ENCODE measurements at places on chromosomes 1 and 21. TPM values are rescaled to one million over a fixed set of nuclear protein-coding genes. Genes with fewer than 3 reads are reported as not detected.

Gene MMP23B
- total RNA-seq: 57.1 TPM

Gene NUAK2
- total RNA-seq: 1.5 TPM

Gene EXO1
- total RNA-seq: not detected

Gene PBX1
- 831 TPM for total RNA-seq

Gene S100B
- not detected for total RNA-seq

DNA sequence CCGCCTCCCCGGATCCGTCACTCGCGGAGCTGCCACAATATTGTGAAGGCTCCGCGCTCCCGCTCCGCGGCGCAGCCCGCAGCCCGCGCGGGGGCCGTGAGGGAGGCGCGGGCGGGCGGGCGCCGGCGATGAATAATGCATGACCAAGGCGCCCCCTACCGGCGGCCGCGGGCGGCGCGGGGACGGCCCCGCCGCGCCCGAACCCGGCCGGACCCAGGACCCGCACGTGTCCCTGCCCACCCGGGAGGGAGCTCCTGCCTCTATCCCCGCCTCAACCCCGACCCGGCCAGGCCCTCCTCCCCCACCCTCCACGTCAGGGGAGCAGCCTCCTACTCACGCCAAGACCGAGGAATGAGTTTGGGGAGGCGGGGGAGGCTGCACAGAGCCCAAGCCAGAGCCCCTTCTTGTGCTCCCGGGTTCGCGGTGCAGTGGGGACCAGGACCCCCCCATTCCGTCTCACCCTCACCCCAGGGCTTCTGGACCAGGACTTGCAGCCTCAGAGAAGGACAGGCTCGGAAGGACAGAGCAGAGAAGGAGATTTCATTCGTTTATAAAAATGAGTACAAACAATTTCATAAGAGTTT, 70.8 kb upstream of the CASZ1 start:
- peak overlapping the region; percentile 29 for H3K4me3 ChIP-seq
- H3K36me3 ChIP-seq: no peaks in the 10 kb centered on the region
- DNase-seq: peak; percentile 62
- H3K27me3 ChIP-seq: no peaks in the 10 kb centered on the region
- H3K27ac ChIP-seq: no peak overlapping the region
- no peaks in the 10 kb centered on the region for H3K4me1 ChIP-seq

- H3K36me3 ChIP-seq: no peaks in the 10 kb centered on the region
- peaks cover 7% of the 10 kb centered on the region for H3K4me1 ChIP-seq
- no peak overlapping the region for H3K27ac ChIP-seq
- no peak overlapping the region for H3K4me3 ChIP-seq
- H3K27me3 ChIP-seq: no peaks in the 10 kb centered on the region
- DNase-seq: peak; percentile 23
These were observed 88.0 kb upstream of the ZNF648 start for GRCh38 chr1:182149411-182149965.

DNA sequence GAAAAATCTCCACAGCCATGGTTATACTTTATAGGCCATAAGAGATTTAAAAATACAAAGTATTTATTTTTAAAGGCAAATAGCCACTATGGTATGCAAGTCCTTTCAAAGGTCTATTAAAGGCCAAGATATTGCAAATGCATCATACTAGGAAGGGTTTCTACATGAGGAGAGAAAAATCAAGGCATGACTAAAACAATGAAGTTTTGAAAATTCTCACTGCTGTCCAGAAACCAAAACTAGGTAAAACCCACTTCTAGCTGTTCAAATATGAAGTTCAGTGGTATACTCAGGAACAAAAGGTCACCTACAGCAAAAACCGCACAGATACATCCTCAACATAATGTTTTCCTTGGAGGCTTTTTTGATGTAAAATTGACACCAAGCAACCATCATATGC, 75.0 kb downstream of the EPS15 start:
- no peaks in the 10 kb centered on the region for H3K27me3 ChIP-seq
- H3K4me1 ChIP-seq: no peaks in the 10 kb centered on the region
- no peak for DNase-seq

- DNase-seq: no peak
- peaks cover 9% of the 10 kb centered on the region for H3K4me1 ChIP-seq
- no peaks in the 10 kb centered on the region for H3K36me3 ChIP-seq
- H3K27me3 ChIP-seq: no peaks in the 10 kb centered on the region
- H3K27ac ChIP-seq: peak overlapping the region; percentile 88
These were observed 35.6 kb upstream of the GPR157 start for GRCh38 chr1:9164532-9164900.

GRCh38 chr1:203101813-203102634, 16.2 kb upstream of the MYOG start:
- no peak overlapping the region for H3K4me3 ChIP-seq
- H3K27me3 ChIP-seq: no peaks in the 10 kb centered on the region

GRCh38 chr1:62794053-62794452, 10.1 kb downstream of the ATG4C start:
- no peak for DNase-seq
- no peak overlapping the region for H3K4me3 ChIP-seq
- no peaks in the 10 kb centered on the region for H3K4me1 ChIP-seq
- no peaks in the 10 kb centered on the region for H3K27me3 ChIP-seq

- H3K4me3 ChIP-seq: no peak overlapping the region
- H3K4me1 ChIP-seq: no peaks in the 10 kb centered on the region
- DNase-seq: no peak
These were observed 353.8 kb upstream of the PTBP2 start for GRCh38 chr1:96367791-96368190.

DNA sequence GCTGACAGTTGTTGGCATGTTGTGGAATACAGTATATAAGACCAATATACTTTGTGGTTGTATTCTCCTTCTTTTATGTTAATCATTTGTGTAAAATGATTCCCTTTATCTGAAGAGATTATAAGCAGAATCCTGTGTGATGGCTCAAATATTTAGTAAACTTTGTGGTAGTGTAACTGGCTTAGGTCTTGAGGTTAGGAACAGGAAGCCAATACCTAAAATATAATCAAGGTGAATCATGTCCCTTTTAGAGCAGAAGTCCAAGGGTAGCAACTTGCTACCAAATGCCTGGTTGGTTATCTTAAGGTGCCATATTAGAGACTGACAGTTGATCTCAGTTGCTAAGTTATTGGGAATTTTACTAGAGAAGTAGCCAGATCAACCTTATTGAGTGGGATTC, 398.5 kb upstream of the ADAMTS5 start:
- H3K4me3 ChIP-seq: no peak overlapping the region
- DNase-seq: no peak
- H3K36me3 ChIP-seq: no peaks in the 10 kb centered on the region

GRCh38 chr1:181133969-181134418, 45.5 kb downstream of the IER5 start:
- DNase-seq: no peak
- no peaks in the 10 kb centered on the region for H3K36me3 ChIP-seq
- peaks cover 18% of the 10 kb centered on the region for H3K4me1 ChIP-seq

GRCh38 chr1:164755690-164756089, 196.7 kb downstream of the PBX1 start:
- no peak for DNase-seq
- H3K27me3 ChIP-seq: no peaks in the 10 kb centered on the region
- H3K4me1 ChIP-seq: peaks cover 19% of the 10 kb centered on the region

DNA sequence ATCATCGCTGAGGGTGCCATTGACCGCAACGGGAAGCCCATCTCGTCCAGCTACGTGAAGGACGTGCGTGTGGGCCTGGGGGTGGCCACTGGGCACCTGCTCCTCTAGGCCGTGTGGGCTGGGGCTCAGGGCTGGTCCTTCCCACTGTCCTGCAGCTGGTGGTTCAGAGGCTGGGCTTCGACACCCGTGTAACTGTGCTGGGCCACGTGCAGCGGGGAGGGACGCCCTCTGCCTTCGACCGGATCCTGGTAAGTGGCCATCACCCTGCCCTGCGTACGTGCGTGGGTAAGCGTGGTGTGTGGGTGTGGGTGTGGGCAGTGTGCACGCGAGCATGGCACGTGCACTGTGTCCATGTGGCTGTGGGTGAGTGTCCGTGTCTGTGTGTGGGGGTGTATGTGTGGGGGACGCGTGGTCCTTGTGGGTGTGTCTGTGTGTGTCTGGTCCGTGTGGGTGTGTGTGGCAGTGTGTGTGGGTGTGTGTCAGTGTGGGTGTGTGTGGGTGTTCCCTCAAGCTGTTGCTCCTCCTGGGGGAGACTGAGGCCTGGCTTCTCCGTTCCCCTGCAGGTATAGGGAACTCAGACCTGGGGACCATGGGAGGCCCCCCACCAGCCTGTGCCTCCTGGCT, 16.5 kb downstream of the PFKL start:
- no peaks in the 10 kb centered on the region for H3K4me1 ChIP-seq
- DNase-seq: no peak
- H3K36me3 ChIP-seq: no peaks in the 10 kb centered on the region
- H3K4me3 ChIP-seq: no peak overlapping the region

GRCh38 chr1:5765997-5766913, 226.0 kb downstream of the NPHP4 start:
- H3K4me1 ChIP-seq: no peaks in the 10 kb centered on the region
- no peak overlapping the region for H3K4me3 ChIP-seq
- H3K27ac ChIP-seq: no peak overlapping the region
- DNase-seq: no peak
- H3K27me3 ChIP-seq: no peaks in the 10 kb centered on the region

- H3K27me3 ChIP-seq: no peaks in the 10 kb centered on the region
- H3K27ac ChIP-seq: no peak overlapping the region
- H3K36me3 ChIP-seq: no peaks in the 10 kb centered on the region
- no peak overlapping the region for H3K4me3 ChIP-seq
These were observed 151.2 kb downstream of the KIF26B start for GRCh38 chr1:245306020-245306419.

DNA sequence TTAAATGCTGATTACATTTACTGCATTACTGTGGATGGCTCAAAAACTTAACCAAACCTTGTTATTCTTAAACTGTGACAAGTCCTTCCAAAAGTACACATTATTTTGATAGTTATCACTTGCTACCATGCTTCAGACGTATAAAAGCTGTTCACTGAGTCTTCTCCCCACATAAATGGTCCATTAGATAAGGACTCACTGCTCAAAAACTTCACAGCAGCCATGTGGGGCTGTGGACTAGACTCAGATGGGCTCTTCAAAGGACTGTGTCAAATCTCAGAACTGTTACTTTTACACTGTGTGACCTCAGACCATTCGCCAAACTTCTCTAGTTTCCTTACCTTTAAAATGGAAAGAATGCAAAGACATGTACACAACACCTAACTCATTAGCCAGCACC, 11.6 kb downstream of the SCAF4 start:
- no peak overlapping the region for H3K4me3 ChIP-seq
- H3K4me1 ChIP-seq: no peaks in the 10 kb centered on the region
- H3K36me3 ChIP-seq: no peaks in the 10 kb centered on the region
- no peak for DNase-seq
- no peak overlapping the region for H3K27ac ChIP-seq

DNA sequence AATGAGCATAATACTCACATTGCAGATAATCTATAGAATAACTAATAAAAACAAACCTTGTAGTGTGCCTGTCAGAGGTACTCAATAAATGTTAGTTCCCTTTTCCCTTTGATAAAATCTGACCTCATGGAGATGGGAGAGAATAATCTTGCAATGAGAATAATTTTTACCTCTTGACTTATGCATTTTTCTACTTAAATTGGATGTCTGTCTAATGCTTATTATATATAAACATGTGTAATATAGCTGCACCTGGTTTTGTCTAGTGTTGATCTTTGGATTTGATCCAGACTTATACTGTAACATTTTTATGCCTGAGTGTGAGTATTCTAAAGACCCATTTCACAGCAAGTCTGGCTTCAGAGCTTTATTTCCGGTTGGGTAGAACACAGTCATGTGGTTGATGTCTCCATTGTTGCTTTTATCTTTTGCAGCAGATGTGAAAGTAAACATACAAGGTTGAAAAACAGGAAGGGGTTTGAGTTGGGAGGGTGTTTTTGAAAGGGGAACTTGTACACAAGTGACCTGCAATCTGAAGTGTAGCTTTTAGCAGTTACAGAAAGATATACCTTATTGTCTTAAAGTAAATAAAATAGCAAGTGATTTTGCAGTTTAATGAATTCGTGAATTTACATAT, 12.4 kb downstream of the EPB41 start:
- H3K36me3 ChIP-seq: no peaks in the 10 kb centered on the region
- H3K27me3 ChIP-seq: no peaks in the 10 kb centered on the region
- no peaks in the 10 kb centered on the region for H3K4me1 ChIP-seq
- DNase-seq: no peak
- H3K27ac ChIP-seq: no peak overlapping the region

DNA sequence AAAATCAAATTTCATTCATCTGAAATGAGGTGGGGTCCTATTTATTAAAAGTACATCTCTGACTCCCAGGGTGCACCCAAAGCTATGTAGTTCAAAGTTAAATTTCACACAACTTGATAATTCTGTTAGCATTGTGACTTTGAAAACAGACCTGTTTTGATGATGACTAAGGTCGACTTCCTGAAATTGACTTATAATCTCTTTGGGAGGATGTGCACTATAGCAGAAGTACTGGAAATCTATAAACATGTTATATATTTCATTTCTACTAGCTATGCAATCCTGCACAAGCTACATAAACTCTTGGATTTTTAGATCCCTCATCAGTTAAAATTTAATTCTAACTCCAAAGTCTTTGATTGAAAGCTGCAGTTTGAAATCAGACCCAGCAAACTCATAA, 507.6 kb downstream of the NEGR1 start:
- no peak overlapping the region for H3K4me3 ChIP-seq
- no peaks in the 10 kb centered on the region for H3K4me1 ChIP-seq
- DNase-seq: no peak
- H3K27me3 ChIP-seq: no peaks in the 10 kb centered on the region

DNA sequence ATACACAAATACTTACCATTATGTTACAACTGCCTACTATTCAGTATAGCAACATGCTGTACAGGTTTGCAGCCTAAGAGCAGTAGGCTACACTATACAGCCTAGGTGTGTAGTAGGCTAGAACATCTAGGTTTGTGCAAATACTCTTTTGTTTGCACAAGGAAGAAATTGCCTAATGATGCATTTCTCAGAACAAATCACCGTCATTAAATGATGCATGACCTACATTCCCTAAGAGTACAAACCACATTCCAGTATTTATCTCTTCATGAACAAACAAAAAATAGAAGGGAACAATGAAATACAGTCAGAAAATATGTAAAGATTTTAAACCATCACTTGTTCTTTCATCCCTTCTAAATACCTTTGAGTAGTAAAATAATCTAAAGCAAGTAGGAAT, 109.7 kb upstream of the HP1BP3 start:
- H3K27me3 ChIP-seq: no peaks in the 10 kb centered on the region
- no peak overlapping the region for H3K4me3 ChIP-seq
- no peaks in the 10 kb centered on the region for H3K36me3 ChIP-seq
- no peak for DNase-seq
- no peaks in the 10 kb centered on the region for H3K4me1 ChIP-seq
- no peak overlapping the region for H3K27ac ChIP-seq

- H3K36me3 ChIP-seq: no peaks in the 10 kb centered on the region
- no peak overlapping the region for H3K4me3 ChIP-seq
These were observed 5.5 kb upstream of the JUN start for GRCh38 chr1:58789322-58789856.

GRCh38 chr1:91779548-91780021, 106.4 kb downstream of the TGFBR3 start:
- H3K4me1 ChIP-seq: no peaks in the 10 kb centered on the region
- H3K27ac ChIP-seq: peak overlapping the region; percentile 31
- no peaks in the 10 kb centered on the region for H3K27me3 ChIP-seq
- H3K4me3 ChIP-seq: no peak overlapping the region
- no peaks in the 10 kb centered on the region for H3K36me3 ChIP-seq

Data from uterus (tissue), 4 donors.